ENCODE measurements at places on chromosomes 1 and 21. TPM values are rescaled to one million over a fixed set of nuclear protein-coding genes. Genes with fewer than 3 reads are reported as not detected.
A peak's percentile ranks its signal among the peaks of the same experiment; 100 is the strongest.

- no peak overlapping the region for H3K27ac ChIP-seq
- no peaks in the 10 kb centered on the region for H3K36me3 ChIP-seq
- H3K4me3 ChIP-seq, result no peak overlapping the region
- H3K27me3 ChIP-seq, result no peaks in the 10 kb centered on the region
- no peaks in the 10 kb centered on the region for H3K4me1 ChIP-seq
Observed at GRCh38 chr1:94821636-94822305, 1.6 kb downstream of the SLC44A3 start.

DNA sequence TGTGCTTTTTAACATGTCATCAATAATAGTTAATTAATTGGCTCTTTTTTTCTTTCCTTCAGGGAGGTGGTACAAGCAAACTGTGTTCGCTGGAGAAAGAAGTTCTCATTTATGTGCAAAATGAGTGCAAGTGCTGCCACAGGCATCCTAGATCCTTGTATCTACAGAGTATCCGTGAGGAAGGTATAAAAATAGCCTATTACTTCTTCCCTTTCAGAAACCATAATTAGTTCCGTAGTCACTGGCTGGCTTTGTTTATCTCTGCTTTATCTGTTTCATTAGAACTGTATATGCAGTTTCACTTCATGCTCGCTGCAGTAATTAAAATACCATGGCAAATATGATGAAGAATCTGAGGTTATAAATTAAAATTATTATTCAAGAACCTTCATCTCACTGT lies 40.6 kb downstream of the EEIG2 start:
- no peaks in the 10 kb centered on the region for H3K27me3 ChIP-seq
- no peaks in the 10 kb centered on the region for H3K4me1 ChIP-seq
- no peaks in the 10 kb centered on the region for H3K36me3 ChIP-seq
- no peak overlapping the region for H3K4me3 ChIP-seq
- no peak overlapping the region for H3K27ac ChIP-seq
- no peak for DNase-seq

The CCDC185 gene
- not detected for total RNA-seq

- H3K36me3 ChIP-seq, result no peaks in the 10 kb centered on the region
- no peaks in the 10 kb centered on the region for H3K27me3 ChIP-seq
- H3K27ac ChIP-seq, result no peak overlapping the region
- no peaks in the 10 kb centered on the region for H3K4me1 ChIP-seq
Observed at GRCh38 chr21:28230559-28230958, 762.1 kb downstream of the LTN1 start.

DNA sequence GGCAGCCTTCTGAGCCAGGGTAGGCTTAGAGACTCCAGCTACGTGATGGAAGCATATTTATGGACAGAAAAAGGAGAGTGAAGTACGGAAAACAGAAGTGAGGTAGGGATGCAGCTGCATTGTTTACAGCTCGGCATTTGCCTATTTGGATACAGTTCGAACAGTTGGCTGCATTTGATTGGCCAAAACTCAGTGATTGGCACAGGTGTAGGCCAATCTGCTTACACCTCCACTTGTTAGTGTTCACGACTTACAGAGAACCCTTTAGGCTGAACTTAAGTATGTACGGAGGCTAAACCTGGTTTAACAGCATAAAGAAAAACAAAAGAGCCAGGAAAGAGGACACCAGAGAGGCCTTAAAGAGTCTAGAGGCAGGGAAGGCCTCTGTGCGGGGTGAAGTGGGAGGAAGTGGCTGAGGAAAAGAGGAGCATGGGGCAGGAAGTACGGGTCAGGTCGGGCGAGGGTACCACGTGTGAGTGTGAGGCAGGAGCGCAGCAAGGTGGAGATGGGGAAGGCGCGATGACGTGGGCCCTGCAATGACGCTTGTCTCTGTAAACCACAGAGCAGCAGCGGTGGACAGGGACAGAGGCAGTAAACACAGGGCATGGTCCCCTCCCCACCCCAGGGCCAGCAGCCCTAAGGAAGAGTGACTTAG lies 32.0 kb downstream of the RSPH1 start:
- no peak overlapping the region for H3K4me3 ChIP-seq
- no peaks in the 10 kb centered on the region for H3K27me3 ChIP-seq
- H3K4me1 ChIP-seq, result no peaks in the 10 kb centered on the region
- no peaks in the 10 kb centered on the region for H3K36me3 ChIP-seq

- H3K27me3 ChIP-seq, result no peaks in the 10 kb centered on the region
- no peak overlapping the region for H3K27ac ChIP-seq
- no peak for DNase-seq
- no peaks in the 10 kb centered on the region for H3K36me3 ChIP-seq
- no peak overlapping the region for H3K4me3 ChIP-seq
Observed at GRCh38 chr1:85818371-85818770, 110.1 kb upstream of the ZNHIT6 start.

DNA sequence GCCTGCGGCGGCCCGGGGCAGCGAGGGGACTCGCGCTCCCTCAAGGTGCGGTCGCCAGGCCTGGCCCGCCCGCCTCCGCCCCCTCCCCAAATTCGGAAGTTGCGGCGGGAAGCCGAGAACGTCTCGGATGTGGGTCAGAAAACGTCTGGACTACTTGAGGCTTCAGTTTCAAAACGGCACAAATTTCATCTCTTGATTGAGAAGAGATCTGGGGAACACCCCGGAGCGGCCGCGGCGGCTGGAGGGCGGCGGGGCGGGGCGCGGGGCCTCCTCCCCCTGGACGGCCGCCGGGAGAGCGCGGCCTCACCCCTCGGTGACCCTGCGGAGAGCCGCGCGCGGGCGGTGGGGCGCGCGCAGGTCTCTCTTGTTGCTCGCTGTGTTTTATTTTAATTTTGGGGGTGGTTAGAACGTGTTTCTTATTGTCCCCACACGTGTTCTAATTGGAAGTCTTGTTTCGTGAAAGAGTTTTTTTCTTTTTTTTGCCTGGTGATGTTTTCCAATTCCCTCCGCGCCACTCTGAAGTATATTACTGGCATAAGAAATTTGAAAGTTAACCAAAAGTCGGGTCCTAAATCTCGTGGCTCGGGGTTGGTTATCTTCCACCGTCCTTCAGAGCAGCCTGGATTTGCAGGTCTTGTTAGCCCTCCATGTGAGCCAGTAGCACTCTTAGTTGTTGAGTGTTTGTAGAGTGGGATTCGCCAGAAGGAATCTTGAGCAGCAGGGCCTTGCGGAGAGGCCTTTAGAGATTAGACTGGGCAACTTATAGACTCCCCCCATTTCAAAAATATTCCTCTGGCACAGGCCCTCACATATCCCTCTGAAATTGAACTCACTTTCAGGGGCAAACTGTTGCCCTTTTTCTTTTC lies 749 bp downstream of the PCBP3 start:
- no peaks in the 10 kb centered on the region for H3K27me3 ChIP-seq
- no peak for DNase-seq
- no peak overlapping the region for H3K27ac ChIP-seq
- no peaks in the 10 kb centered on the region for H3K36me3 ChIP-seq
- H3K4me1 ChIP-seq, result no peaks in the 10 kb centered on the region

The FMN2 gene
- total RNA-seq, result 0.94 TPM

The TEX38 gene
- not detected for total RNA-seq

GRCh38 chr1:214102907-214103306 lies 115.1 kb downstream of the PROX1 start:
- H3K27me3 ChIP-seq, result peaks cover 2% of the 10 kb centered on the region
- no peak for DNase-seq
- H3K36me3 ChIP-seq, result no peaks in the 10 kb centered on the region
- no peaks in the 10 kb centered on the region for H3K4me1 ChIP-seq
- no peak overlapping the region for H3K4me3 ChIP-seq

The TOMM20 gene
- 77.3 TPM for total RNA-seq

DNA sequence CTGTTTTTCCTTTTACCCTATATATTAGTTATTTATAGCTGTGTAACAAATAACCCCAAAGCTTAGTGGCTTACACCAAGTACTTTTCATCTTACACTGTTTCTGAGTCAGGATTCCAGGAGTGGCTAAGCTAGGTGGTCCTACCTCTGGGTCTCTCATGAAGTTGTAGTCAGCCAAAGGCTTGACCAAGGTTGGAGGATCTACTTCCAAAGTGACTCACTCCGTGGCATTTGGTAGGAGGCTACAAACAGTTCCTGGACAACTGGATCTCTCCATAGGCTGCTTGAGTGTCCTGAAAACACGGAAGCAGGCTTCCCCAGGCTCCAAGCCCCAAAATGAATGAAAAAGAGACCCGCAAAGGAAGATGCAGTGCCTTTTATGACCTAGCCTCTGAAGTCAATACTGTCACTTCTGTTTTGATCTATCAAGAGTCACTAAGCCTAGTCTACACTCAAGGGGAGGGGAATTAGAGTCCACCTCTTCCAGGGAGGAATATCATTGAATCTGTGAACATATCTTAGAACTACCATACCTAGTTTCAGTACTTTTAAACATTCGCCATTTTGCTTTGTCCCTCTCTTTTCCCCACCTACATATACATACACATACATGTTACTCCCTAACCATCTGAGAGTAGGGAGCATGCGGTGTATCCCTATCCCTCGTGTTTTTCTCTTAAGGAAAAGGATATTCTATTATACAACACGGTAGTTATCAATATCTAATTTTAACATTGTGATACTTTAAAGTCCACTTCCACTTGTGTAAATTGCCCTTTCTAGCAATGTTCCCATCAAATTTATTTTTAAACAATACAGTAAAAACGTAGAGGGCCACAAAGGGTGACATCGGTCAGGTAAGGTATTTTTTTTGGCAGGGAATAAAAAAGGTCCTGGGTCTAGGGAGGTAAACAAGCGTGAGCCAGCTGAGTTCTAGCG lies 67.2 kb downstream of the SLC35A3 start:
- peaks cover 6% of the 10 kb centered on the region for H3K4me1 ChIP-seq
- H3K27ac ChIP-seq, result no peak overlapping the region
- H3K36me3 ChIP-seq, result no peaks in the 10 kb centered on the region
- H3K4me3 ChIP-seq, result peak overlapping the region; percentile 60
- H3K27me3 ChIP-seq, result no peaks in the 10 kb centered on the region

DNA sequence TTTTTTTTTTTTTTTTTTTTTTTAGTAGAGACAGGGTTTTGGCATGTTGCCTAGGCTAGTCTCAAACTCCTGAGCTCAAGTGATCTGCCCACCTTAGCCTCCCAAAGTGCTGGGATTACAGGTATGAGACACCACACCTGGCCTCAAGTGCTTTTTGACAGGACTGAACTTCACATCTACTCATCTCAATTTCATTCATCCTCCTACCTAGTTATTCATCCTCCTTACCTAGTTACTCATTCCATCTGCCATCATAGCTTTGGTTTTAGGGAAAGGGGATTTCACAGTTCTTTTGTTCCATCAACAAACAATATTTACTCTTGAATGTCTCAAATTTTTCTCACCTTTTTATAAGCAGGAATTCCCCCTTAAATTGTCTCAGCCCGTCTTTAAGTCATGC lies 38.6 kb upstream of the RALGPS2 start:
- H3K4me1 ChIP-seq, result no peaks in the 10 kb centered on the region
- no peaks in the 10 kb centered on the region for H3K27me3 ChIP-seq
- DNase-seq, result no peak
- no peak overlapping the region for H3K4me3 ChIP-seq
- no peak overlapping the region for H3K27ac ChIP-seq
- H3K36me3 ChIP-seq, result no peaks in the 10 kb centered on the region

The POU3F1 gene
- total RNA-seq, result 0.55 TPM

The KRTAP19-3 gene
- not detected for total RNA-seq

DNA sequence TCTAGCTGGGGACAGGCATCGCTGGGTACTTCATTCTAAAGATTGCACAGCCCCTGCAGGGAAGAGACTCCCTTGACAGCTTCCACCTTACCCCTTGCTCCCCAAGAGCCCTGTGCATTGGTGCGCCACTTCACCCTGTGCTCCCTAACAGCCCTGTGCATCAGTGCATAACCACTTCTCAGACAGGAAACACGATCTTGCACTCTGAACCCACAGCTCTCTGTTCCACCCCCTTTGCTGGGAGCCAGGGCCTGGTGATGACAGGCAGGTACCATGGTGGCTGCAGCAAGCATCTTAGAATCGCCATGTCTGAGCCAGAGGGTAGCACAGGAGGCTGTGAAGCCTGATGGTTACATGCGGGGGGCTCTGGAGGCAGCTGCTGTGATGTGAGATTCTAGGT lies 5.0 kb downstream of the ALPL start:
- H3K4me1 ChIP-seq, result no peaks in the 10 kb centered on the region
- DNase-seq, result no peak
- no peaks in the 10 kb centered on the region for H3K27me3 ChIP-seq
- no peak overlapping the region for H3K4me3 ChIP-seq
- no peaks in the 10 kb centered on the region for H3K36me3 ChIP-seq
- H3K27ac ChIP-seq, result no peak overlapping the region

The ALG6 gene
- 7.9 TPM for total RNA-seq

- H3K36me3 ChIP-seq, result no peaks in the 10 kb centered on the region
- peak overlapping the region; percentile 97 for H3K27ac ChIP-seq
- peaks cover 9% of the 10 kb centered on the region for H3K4me1 ChIP-seq
- H3K4me3 ChIP-seq, result peak overlapping the region; percentile 73
- H3K27me3 ChIP-seq, result no peaks in the 10 kb centered on the region
- DNase-seq, result peak; percentile 88
Observed at GRCh38 chr1:12615865-12616708, 1.9 kb downstream of the DHRS3 start.

The KIF2C gene
- 0.84 TPM for total RNA-seq

DNA sequence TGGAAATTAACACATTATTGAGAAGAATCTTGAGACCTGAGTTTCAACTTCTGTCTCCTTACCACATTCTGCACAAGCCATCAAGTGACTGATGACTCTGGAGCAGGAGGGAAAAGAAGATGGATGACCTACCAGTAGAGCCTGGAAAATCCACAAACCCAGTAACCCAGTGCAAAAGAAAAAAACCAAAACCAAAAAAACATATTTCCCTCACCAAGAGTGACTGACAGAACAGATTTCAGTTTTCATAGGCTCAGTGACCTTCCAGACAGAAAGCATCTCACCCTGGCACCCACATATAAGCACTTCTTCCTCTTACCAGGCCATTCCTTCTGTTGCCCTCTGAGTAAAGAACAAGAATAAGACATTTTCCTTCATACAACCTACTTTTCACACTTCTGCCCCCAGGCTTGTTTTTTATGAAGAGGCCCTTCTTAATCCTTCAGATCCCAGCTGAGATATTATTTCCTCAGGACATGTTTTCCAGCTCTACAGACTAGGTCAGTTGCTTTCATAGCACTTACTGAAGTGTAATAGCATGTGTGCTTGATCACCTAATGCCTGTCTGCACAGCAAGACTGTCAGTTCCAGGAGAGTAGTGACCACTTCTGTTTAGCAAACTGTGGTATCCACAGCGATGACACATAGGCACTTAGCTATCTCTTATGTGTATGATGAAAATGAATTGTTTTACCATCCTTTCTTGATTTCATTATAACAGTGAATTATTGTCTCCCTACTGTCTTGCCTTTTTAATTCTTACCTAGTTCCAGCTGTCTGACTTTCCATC lies 4.0 kb downstream of the TSACC start:
- no peaks in the 10 kb centered on the region for H3K27me3 ChIP-seq
- no peak overlapping the region for H3K4me3 ChIP-seq
- no peak overlapping the region for H3K27ac ChIP-seq
- H3K4me1 ChIP-seq, result no peaks in the 10 kb centered on the region
- H3K36me3 ChIP-seq, result no peaks in the 10 kb centered on the region
- no peak for DNase-seq
